CD4-positive, alpha-beta T cell treated with Interleukin-15 for 1 hour (primary cell): ENCODE measurements at places on chromosomes 7 and 10.

GRCh38 chr10:128300290-128300824 is 174.1 kb upstream of the MKI67 start:
- DNase-seq: no peak

GRCh38 chr10:30959836-30960210 is 71.8 kb downstream of the ZNF438 start:
- DNase-seq: no peak

- DNase-seq: no peak
These were observed 188.9 kb downstream of the LRMDA start for GRCh38 chr10:75620356-75620755.

DNA sequence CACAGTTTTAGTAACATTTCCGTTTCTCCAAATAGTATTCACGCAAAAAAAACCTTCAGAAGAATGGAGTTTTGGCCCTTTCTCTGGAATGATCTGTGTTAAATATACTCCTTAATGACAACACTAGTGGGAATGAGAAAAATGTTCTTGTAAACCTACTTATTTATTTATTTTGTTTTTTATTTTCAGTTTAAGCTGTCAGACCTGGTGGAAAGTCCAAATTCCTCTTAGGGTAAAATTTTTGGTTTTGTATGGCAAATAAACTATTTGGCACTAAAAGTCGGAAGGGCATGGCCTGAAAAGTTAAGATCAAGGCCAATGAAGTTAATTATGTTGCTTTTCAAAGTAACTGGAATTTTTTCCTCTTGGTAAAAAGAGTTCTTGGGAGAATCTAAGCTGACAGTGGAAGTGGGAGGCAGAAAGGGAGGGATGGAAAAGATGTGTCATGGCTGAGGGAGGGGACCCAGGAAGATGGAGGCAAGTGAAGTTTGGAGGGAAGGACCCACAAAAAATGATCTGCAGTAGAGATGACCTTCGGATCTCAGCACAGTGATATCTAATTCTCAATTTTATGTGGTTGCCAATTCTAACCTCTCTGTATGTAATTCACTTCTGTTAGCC is 33.5 kb upstream of the VPS41 start:
- no peak for DNase-seq

GRCh38 chr7:774161-775109 is 47.4 kb upstream of the PRKAR1B start:
- DNase-seq: peak; percentile 45

- DNase-seq: no peak
These were observed 50.0 kb downstream of the VWA2 start for GRCh38 chr10:114289096-114289436.

DNA sequence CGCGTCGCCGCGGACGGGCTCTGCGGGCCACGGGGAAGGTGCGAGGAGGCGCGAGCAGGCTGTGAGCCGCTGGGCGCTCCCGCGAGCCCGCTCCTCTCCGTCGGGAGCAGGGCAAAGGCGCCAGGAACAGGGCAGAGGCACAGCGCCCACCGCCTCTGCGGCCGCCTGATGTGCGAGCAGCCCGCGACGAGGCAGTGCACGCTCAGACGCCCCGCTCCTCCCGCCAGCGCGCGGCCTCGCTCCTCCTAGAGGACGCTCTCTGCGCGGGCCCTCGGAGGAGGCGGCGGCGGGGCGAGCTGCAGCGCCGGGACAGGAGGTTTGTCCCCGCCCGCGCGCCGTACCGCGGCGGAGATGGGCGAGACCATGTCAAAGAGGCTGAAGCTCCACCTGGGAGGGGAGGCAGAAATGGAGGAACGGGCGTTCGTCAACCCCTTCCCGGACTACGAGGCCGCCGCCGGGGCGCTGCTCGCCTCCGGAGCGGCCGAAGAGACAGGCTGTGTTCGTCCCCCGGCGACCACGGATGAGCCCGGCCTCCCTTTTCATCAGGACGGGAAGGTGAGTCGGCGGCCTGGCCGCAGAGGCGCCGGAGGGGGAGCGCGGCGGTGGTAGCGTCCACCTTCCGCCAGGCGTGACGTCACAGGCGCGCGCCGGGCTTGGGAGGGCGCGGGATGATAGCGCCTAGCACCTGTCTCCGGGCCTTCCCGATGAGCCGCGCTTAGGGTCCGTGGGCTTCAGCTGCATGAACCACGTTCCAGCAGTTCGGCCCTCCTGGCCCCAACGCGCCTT is 731 bp downstream of the LANCL2 start:
- DNase-seq: peak; percentile 96
